ENCODE measurements at places on chromosomes 5 and 9. TPM values are rescaled to one million over a fixed set of nuclear protein-coding genes. Genes with fewer than 3 reads are reported as not detected.

CARD9 gene
- total RNA-seq, result 9.2 TPM

BTNL3 gene
- total RNA-seq, result not detected

LRRC19 gene
- total RNA-seq, result not detected

NUTM2G gene
- total RNA-seq, result not detected

GABRB2 gene
- not detected for total RNA-seq

HK3 gene
- 0.21 TPM for total RNA-seq

FOXD4L3 gene
- not detected for total RNA-seq

PGM5 gene
- not detected for total RNA-seq

LCN15 gene
- total RNA-seq, result not detected

PFN3 gene
- total RNA-seq, result not detected

FGF10 gene
- total RNA-seq, result not detected

ACTBL2 gene
- not detected for total RNA-seq

SLC27A6 gene
- not detected for total RNA-seq

OR13C3 gene
- total RNA-seq, result not detected

SGTB gene
- total RNA-seq, result 10.3 TPM

LRRC26 gene
- not detected for total RNA-seq

GFI1B gene
- not detected for total RNA-seq

HAND1 gene
- not detected for total RNA-seq

SHOC1 gene
- not detected for total RNA-seq

PLK2 gene
- 25.6 TPM for total RNA-seq

GPX8 gene
- not detected for total RNA-seq

WDR31 gene
- total RNA-seq, result 2.7 TPM

PRRC2B gene
- total RNA-seq, result 128 TPM

BARX1 gene
- 0.61 TPM for total RNA-seq

FOXD4L5 gene
- not detected for total RNA-seq

C5orf34 gene
- total RNA-seq, result 6.8 TPM

OBP2B gene
- not detected for total RNA-seq

FOXD4L4 gene
- total RNA-seq, result not detected

ATP6V0E1 gene
- total RNA-seq, result 147 TPM

FAXDC2 gene
- total RNA-seq, result not detected

PCDHAC1 gene
- not detected for total RNA-seq

TAF11L5 gene
- total RNA-seq, result not detected

GRK6 gene
- 149 TPM for total RNA-seq

SERF1A gene
- 7.3 TPM for total RNA-seq

UGT3A1 gene
- total RNA-seq, result not detected

LCN1 gene
- total RNA-seq, result not detected

LCP2 gene
- total RNA-seq, result 283 TPM

LCN10 gene
- total RNA-seq, result 1.1 TPM

NOTCH1 gene
- 108 TPM for total RNA-seq

CNTFR gene
- total RNA-seq, result not detected

SPINK1 gene
- not detected for total RNA-seq

LRRTM2 gene
- total RNA-seq, result 0.07 TPM

FAM240B gene
- not detected for total RNA-seq

PRRX2 gene
- total RNA-seq, result 3.4 TPM

COL27A1 gene
- total RNA-seq, result 9.7 TPM

PPIC gene
- not detected for total RNA-seq

TAF11L10 gene
- total RNA-seq, result not detected

CDC20B gene
- total RNA-seq, result not detected

DMAC1 gene
- 44.2 TPM for total RNA-seq

CCDC152 gene
- 6.6 TPM for total RNA-seq

ADAMTS6 gene
- total RNA-seq, result 0.89 TPM

Data from activated CD4-positive, alpha-beta T cell treated with anti-CD3 and anti-CD28 coated beads, Interleukin-2, amount 10 ng/mL, durations not matched to agents 24 days and 14 days (primary cell).